ENCODE measurements at places on chromosomes 5 and 9.

DNA sequence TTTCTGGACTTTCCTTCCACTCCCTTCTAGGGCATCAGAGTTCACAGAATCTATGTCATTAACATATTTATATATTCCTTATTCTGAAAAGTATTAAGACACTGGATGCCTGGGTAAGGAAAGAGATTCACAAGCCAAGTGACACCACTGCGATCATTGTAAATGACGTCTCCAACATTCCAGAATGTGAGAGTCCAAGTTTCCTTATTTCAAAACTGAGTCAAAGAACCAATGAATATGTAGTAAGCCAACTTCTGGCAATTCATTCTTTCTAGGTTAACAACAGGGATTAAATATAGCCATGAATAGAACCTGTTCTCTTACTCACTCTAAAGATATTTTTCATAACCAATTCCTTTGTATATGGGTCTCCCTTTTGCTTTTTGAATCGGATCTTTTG is 18.1 kb downstream of the RAI14 start:
- no peak for DNase-seq

GRCh38 chr9:98811051-98811650 is 3.7 kb downstream of the GALNT12 start:
- DNase-seq: no peak

- no peak for DNase-seq
Measured at GRCh38 chr9:91285729-91286353, 75.9 kb downstream of the AUH start.

- DNase-seq: no peak
Measured at GRCh38 chr9:131214286-131214856, 61.9 kb downstream of the FAM78A start.

All from naive thymus-derived CD4-positive, alpha-beta T cell (primary cell).